ENCODE measurements at places on chromosomes 12 and 14.

GRCh38 chr12:95396849-95397468 lies 77.0 kb upstream of the METAP2 start:
- no peak for DNase-seq

DNA sequence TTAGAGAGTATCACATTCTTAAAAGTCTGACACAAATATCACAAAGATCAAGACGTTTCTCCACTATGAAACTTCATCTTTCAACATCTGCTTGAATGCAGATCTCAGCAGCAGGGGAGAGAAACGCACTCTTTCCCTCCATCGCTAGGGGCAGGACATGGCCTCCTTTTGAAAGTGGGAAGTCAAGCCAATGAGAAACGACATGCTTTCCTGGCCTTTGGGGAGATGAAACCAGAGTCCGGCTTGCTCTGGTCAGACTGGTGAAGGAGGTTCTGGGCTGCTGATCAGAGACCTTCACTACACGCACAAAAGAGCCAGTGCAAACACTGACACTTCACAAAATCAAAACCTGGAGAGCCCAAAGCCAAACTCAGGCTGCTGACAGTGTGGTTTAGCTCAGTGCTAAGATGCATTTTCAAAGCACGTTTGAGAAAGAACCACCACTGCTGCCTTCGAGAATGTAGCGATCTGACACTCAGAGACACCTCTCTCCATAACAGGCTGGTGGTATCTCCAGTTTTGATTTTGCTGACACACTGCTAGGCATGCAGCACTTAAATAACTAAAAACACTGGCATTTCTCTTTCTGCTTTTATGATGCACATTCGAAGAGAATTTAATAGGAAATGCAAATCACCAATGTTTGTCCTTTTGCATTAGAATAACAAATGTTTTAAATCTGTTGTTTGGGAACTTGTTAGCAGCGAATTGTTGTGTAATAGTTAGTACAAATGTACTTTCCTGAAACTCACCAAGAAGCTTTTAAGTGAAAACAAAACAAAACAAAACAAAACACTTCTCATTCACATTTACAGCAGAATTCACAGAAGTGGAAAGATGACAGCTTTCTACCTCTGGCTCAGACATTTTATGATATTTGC lies 93.9 kb upstream of the OVCH1 start:
- DNase-seq, result no peak

GRCh38 chr12:126930234-126930633 lies 1336.7 kb upstream of the TMEM132C start:
- no peak for DNase-seq

DNA sequence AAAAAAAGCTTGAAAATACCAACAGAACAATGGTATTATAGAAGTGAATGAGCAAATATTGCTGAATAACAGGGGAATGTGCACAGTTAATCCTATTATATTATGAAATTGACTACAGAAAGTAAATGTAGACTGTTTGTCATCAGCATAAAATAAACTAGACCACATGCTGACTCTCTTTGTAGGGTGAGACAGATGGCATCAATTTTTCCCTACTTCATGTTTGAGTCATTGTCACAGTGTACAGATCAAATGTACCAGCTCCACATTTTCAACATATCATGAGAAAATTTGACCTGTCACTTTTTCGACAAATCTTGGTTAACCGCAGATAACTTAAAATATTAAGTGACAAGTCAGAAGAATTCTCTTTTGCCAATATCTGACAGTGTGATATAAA lies 421.0 kb downstream of the RPL10L start:
- no peak for DNase-seq

DNA sequence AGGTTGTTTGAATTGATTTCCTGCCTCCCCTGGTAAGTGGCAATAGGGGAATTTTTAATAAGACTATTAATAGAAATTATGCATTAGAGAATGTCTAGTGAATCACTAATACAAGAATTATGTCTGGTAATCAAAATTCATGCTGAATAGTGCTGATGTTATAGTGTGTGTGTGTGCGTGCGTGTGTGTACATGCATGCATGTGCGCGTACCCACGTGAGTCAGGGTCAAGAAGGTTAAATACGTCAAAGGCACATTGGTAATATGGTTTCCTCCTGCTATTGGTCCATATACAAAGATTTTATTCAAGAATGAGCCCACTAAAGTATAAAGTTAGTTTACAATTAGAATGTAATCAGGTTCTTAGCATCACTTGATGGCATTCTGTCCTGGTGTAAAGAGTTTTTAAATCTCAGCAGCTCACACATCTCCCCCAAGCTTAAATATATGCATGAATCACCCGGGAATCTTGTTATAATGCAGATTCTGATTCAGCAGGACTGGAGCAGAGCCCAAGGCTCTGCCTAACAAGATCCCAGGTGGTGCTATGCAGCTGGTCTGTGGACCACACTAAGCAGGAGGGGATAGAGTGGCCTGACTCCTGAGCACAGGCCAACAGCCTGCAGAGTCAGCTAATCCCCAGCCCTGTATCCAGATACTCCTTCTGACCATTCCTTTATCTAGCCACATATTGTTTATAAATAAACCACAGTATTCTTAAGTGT lies 43.9 kb downstream of the TTC9 start:
- DNase-seq, result no peak

GRCh38 chr14:72332871-72333270 lies 400.6 kb downstream of the RGS6 start:
- DNase-seq, result no peak

DNA sequence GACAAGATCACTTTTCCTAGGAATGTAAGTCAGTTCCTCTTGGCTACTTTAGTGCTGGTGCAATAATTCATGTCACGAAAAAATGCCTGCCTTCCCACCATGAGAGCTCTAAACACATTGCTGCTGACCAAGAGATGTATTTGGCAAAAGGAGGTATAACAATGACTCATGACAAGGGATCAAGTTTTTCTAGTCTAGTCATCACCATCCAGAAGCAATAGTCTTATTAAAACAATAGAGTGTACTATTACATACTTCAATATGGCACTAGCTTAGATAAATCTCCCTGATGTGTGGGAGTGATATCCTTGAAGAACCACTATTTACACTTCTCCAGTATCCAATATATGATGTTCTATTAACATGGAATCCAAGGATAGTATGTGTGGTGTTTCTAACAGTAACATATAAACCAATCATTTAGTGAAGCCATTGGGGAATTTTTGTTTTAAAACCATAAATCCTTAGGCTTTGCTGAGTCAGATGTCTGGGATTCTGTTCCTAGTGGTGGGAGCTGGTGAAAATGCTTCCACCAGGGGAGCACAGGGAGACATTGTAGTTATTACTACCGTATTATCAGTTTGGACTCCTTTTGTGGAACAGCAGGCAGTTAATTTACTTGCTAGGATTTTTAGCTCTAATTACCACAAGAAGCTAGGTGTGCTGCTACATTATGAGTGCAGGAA lies 1387.5 kb downstream of the LRFN5 start:
- DNase-seq, result no peak

DNA sequence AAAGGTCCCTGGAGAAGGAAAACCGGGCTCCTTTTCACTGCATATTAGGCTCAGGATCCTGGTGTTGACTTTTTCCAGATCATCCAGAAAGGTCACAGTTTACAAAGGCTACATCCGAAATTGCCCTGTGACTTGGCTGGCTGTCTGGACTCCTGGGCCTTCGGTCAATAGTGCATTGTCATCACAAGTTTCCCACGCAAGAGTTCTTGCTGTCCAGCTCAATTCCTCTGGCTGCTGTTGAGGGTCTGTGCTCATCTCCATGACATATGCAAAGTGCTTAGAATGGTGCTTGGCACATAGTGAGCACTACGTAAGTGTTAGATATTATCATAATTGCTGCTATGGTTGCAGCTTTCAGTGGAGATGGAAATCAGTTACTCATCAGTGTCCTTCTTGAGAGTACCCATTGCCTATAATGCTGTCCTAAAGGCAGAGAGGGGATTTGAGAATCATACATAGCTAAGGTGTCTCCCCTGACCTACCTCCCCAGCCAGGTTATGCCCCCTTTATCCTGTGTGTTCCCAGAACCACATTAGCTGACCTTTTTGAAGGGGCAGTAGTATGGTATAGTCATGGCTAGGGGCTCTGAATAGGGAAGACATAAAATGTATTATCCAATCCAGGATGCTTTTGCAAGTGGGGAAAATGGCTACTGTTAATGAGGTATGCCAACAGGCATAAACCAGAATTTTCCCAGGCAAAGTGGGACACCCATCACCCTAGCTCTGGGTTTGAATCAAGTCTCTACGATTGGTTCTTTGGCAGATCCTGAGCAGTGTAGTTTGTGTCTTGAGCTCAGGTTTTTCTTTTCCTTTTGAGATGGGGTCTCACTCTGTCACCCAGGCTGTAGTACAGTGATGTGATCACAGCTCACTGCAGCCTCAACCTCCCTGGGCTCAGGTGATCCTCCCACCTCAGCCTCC lies 132.0 kb upstream of the CCND2 start:
- DNase-seq, result no peak

DNA sequence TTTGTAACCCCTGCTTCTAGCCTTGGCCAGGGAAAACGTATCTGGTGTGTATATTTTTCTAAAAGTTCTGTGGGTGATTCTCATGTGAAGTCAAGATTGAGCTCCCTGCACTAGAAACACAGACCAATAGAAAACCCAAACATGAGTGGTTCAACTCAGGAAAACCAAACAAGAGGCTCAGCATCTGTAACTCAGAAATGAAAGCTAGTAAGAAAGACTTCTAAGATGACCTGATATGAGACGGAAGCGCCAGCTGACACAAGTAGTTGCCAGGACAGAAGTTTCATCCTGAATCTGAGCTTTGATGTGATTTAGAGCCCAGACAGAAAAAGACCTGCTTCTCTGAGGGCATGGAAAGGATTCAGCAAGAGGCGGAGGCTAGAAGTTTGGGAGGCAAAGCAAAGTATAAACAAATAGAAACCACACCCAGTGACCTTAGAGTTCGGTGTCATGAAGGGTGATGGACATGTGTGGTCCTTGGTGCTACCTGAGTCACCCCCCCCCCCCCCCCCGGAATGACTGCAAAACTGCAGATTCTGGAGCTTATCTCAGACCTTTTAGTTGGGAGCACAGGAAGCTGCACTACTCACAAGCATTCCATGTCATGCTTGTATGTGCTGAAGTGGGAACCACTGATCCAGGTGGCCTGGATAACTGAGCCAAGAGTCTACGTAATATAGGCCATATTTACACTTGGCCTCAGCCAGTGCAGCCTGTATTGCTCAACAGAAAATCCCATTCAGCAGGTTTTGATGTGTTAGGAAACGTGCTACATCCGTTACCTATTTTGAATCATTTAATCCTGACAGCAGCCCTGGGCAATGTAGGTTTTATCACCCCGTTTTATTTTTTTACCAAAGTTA lies 191.3 kb downstream of the ANO6 start:
- DNase-seq, result no peak

GRCh38 chr14:39491134-39491571 lies 58.9 kb upstream of the FBXO33 start:
- DNase-seq, result peak; percentile 58

- no peak for DNase-seq
Observed at GRCh38 chr12:98229540-98229924, 285.9 kb upstream of the TMPO start.

DNA sequence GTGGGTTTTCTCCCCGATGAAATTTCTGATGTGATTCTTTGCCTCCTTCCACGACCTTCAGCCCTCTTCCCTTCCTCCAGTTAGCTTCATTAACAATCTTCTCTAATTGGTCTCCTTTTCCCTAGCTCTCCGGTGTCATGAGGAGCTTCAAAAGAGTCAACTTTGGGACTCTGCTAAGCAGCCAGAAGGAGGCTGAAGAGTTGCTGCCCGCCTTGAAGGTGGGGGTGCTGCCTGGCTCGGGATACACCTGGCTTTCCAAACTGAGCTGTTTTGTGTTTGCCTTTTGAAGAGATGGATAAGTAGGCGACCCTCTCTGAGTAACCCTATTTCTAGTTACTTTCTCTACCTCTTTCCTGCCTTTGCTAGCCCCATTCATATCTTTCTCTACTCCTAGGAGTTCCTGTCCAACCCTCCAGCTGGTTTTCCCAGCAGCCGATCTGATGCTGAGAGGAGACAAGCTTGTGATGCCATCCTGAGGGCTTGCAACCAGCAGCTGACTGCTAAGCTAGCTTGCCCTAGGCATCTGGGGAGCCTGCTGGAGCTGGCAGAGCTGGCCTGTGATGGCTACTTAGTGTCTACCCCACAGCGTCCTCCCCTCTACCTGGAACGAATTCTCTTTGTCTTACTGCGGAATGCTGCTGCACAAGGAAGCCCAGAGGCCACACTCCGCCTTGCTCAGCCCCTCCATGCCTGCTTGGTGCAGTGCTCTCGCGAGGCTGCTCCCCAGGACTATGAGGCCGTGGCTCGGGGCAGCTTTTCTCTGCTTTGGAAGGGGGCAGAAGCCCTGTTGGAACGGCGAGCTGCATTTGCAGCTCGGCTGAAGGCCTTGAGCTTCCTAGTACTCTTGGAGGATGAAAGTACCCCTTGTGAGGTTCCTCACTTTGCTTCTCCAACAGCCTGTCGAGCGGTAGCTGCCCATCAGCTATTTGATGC lies 797 bp downstream of the ESPL1 start:
- DNase-seq, result no peak

DNA sequence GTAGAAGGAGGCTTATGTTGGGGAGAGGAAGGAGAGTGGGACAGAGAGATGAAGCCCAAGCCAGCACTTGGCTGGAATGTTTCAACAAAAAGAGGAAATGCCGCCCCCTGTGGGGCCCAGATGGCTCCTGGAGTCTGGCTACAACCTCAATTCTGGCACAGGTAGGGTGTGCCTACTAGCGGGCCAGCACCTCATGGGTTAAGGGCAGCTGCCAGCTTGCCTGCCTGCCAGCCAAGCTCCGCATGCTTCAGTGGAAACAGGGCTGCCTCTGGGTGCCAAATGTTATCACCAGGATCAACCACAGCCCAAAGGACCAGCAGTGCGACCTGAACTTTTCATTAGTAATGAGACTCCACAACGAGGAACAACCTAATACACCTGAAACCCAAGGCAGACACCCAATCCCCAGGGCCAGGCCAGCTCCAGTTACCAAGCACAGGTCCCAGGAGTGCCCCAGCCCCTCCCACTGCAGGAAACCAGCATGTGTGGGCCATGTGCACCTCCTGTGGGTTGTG lies 11.3 kb downstream of the RAB15 start:
- DNase-seq, result no peak

- DNase-seq, result no peak
Observed at GRCh38 chr12:93846936-93847516, 169.9 kb downstream of the CRADD start.

DNA sequence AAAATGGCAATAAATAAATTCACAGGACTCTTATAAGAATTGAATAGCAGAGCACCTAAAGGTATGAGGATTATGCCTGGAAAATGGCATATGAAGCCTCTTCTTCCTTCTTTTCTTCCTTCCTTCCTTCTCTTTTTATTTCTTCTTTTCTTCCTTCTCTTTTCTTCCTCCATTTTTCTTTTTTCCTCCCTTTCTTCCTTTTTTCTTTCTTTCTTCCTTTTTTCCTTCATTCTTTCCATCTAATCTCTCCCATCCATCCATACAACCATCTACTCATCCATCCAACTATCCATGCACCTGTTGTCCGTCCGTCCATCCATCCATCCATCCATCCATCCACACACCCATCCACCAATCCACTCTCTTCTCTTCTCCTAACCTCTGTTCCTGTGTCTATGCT lies 173.8 kb downstream of the TBX5 start:
- DNase-seq, result no peak

GRCh38 chr14:35047976-35048513 lies 2.0 kb downstream of the FAM177A1 start:
- DNase-seq, result no peak

All from NCI-H2227 treated with DMSO at 0.1 percent for 48 hours (cell line).